ENCODE measurements at places on chromosomes 12 and 14.

DNA sequence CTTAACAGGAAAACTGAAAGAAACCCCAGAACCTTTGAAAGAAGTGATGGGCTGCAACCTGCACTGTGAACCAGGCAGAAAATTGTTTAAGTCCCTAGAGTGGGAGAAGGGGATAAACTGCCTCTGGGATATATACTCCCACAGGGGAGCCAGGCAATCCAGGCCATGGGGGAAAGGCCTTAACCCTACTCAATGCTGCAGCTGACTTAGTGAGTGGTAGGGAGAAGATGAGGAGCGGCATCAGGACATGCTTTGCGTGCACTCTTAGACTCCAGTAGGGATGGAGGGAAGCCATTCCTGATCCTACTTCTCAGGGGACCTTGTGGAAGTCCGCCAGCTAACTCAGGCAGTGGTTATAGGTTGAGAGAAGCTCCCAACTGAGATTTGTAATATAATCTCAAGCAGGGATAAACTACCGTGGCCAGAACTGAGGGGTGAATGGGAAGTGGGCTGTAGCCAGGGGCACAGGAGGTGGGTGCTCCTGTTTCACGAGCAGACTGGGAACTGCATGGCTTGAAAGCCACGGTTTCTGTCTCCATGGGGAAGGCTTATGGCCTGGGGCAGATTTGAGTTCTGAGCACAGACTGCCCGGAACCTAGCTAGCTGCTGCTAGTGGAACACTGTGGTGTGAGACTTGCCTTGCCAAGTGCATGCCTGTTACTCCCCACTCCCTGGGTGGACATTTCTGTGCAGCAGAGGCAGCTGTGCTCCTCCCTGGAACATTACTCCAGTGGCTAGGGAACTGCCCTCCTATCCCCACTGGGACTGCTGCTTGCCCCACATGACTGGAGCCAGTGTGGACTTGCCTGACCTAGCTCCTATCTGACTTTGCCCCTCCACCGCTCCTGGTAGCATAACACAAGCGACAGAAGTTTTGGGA lies 119.2 kb upstream of the SCAF11 start:
- no peak for DNase-seq

GRCh38 chr12:9363145-9363544 lies 154.9 kb upstream of the PZP start:
- no peak for DNase-seq

DNA sequence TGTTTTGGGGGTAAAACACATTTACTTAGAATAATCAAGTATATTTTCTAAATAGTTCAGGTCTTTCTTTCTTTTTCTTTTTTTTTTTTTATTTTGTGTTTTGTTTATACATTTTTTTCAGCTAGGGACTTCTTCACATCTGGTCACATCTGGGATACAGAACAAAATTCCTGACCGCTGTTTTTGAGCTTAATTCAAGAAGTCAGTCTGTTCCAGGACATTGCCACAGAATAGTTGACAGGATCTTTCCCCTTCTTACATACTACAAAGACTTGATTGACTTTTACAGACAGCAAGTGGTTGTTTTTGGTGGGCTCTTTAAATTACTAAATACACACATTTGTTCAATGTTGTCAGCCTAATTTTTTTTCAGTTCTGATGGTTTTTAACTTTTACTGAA lies 41.8 kb upstream of the DCN start:
- no peak for DNase-seq

- no peak for DNase-seq
These were observed 36.5 kb upstream of the DYNC1H1 start for GRCh38 chr14:101927859-101928258.

DNA sequence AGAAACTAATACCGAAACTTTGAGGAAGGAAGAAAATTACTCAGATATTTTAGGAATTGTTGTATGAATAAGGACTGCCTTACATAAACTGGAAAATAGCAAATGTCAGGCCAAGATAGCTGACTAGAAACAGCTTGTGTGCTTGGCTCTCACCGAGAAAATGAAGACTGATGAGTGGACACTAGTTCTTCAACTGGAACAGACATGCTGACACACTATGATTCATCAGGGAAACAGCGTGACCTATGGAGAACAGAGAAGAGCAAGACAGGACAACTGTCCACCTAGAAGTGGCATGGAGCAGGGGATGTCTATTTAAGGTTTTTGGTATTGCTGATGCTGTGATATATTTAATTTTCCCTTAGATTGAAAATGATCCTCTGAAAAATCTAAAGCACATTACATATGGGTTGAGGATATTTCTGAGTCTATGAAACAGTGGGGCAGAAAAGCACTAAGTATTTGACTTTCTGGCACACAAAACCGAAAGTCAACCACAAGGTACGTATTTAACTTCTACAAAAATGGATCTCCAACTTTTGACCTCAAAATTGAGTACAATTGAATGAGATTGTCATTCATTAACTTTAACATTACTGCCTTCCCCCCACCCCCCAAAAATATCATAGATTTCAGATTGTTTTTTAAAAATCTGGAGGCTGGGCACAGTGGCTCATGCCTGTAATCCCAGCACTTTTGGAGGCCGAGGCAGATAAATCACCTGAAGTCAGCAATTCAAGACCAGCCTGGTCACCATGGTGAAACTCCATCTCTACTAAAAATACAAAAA lies 863.2 kb downstream of the LRFN5 start:
- DNase-seq: no peak

- DNase-seq: no peak
These were observed 26.5 kb downstream of the NUDT4 start for GRCh38 chr12:93403988-93404803.

- DNase-seq: peak; percentile 36
These were observed 26.0 kb downstream of the ITPK1 start for GRCh38 chr14:93089521-93090269.

- DNase-seq: no peak
These were observed 7.6 kb downstream of the TECPR2 start for GRCh38 chr14:102370305-102370809.

DNA sequence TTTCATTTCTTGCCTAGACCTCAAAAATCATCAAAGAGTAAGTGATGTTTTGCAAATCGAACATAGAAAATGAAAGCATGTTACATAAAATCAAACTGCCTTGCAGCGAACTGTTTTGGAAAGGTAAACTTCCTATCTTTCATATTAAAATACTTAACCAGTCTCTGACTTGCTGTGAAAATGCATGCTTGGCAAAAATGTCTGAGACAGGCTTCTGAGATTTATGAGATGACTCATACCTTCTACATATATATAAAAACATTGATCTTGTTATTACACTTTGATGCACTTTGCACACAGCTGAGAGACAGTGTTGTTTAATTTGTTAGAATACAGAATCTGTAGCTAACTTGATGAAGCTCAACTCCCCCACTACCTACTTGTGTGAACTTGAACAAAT lies 179.1 kb downstream of the KITLG start:
- DNase-seq: no peak

DNA sequence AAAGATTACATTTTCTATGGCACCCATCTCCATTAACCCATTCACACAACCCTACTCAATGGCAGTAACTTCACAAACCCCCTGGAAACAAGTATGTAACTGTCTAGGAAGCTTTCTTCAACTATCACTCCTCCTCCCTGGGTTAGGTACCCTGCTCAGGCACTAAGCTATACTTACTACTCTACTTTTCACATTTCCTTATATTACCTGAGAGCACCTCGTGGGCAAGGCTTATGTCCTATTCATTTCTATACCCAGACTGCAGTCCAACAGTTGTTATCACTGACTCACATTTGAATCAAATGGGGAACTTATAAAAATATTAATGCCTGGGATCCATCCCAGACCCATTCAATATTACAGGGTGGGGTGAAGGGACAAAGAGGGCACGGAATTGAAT lies 4.6 kb downstream of the PAWR start:
- DNase-seq: no peak

DNA sequence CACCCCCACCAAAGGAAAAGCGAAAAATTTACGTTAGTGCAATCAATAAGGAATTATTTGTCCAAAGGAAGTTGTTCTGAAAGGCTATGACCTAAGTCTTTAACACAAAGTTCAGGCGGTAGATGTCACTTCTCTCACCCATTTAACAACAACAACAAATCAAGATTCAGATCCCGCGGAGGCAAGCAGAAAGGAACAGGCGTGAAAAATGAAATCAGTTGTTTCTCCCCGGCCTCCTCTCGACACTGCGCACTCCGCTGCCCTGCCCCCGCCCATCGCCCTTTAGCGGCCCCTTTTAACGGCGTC lies 1.4 kb downstream of the DENND5B start:
- peak; percentile 77 for DNase-seq

GRCh38 chr14:59870277-59871165 lies at the start of gene RTN1:
RTN1 (minus strand) TSS chr14:59870776; CDS start chr14:59870630, 146 bp downstream.
- peak; percentile 87 for DNase-seq

GRCh38 chr12:12722435-12723148 lies 5.4 kb downstream of the CDKN1B start:
- no peak for DNase-seq

GRCh38 chr14:104093366-104094055 lies 8.0 kb downstream of the ASPG start:
- no peak for DNase-seq

DNA sequence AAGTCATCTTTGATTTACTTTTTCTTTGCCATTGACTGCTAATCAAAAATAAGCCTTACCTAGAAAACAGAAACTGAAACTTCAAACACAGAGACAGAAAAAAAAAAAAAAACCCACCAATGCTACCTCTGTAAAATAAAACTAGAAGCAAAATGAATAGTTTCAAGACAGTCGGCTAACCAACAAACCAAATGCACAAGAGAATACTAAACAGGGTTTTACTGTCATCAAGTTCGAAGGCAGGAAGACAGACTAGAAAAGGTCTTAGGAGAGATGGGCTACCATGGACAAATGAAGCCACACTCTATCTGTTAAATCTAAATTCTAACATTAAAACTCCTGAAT lies 59.5 kb downstream of the SEL1L start:
- DNase-seq: no peak

DNA sequence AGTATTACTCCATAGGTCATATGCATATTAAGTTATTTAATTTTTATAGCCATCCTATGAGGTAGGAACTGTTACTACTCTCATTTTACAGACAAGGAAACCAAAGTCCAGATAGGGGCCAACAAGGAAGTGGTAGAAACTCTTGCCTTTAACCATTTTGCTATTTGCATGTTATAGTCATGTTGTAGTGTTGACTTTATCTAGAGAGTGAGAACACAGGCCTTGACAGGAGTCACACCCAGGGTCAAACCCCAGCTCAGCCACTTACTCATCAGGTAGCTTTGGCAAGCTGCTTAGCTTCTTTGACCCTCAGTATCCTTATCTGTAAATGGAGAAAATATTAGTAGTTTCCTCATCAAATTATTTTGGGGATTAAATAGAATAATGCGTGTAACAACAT lies 156.2 kb downstream of the CAND1 start:
- no peak for DNase-seq

DNA sequence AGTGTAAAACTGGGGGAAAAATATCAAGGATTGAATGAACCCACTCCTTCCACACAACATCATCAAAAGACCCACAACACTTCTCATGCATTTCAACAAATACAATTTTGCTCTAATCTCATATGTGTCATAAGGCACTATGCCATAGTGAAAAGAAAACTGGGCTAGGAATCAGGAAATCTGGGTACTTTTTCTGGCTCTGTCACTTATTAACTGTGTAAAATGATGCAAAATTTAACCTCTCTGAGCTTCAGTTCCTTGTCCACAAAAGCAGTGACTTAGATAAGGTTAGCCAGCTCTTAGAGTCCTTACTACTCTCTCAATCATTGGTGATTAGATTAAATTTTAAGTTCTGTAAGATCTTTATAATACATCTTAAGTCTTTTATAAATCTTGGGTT lies 250.5 kb upstream of the SOX5 start:
- no peak for DNase-seq

- DNase-seq: no peak
These were observed 480.2 kb upstream of the FBXO33 start for GRCh38 chr14:39912192-39913100.
